ENCODE measurements at places on chromosomes 5 and 9.

DNA sequence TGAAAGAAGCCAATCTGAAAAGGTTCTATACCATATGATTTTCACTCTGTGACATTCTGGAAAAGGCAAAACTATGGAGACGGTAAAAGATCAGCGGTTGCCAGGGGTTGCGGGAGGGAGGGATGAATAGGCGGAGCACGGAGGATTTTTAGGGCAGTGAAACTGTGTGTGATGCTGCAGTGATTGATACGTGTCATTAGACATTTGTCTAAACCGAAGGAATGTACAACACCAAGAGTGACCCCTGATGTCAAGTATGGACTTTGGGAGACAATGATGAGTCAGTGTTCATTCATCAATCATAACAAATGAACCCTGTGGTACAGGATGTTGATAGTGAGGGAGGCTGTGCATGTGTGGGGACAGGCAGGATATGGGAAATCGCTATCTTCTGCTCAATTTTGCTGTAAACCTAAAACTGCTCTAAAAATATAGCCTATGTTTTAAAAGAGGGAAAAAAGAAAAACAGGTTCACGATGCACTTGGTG lies 34.4 kb downstream of the ERGIC1 start:
- no peak for DNase-seq

DNA sequence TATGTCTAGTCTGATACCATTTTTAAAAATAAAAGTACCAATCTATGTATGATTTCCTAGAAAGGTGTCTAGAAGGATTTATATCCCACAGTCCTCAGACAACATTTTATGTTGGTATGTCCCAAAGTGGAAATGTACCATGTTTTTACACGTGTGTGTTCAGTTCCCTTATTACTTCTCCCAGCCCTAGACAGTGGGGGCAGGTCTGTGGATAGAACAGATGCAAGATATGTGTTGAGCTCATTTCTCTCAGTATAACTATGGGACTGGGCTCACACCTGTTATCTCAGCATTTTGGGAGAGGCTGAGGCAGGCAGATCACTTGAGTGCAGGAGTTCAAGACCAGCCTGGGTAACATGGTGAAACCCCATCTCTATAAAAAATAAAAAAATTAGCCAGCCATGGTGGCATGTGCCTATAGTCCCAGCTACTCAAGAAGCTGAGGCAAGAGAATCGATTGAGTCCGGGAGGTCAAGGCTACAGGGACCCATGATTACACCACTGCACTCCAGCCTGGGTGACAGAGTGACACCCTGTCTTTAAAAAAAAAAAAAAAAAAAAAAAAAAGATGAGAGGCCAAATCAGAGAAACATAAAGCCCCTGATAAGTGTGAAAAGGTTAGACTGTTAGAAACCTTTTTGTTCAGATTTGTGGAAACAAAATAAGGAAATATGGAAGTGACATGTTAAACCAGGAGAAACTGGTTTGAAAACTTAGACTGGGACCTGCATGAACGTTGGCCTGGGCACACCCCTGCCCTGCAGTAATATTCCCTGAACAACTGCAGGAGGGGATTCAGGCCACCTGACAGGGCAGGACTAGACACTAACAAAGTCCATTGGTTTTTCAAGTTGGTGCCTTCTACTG lies 7.4 kb upstream of the SLC2A8 start:
- DNase-seq: no peak

- no peak for DNase-seq
Measured at GRCh38 chr5:93246090-93246855, 334.7 kb downstream of the NR2F1-AS1 start.

DNA sequence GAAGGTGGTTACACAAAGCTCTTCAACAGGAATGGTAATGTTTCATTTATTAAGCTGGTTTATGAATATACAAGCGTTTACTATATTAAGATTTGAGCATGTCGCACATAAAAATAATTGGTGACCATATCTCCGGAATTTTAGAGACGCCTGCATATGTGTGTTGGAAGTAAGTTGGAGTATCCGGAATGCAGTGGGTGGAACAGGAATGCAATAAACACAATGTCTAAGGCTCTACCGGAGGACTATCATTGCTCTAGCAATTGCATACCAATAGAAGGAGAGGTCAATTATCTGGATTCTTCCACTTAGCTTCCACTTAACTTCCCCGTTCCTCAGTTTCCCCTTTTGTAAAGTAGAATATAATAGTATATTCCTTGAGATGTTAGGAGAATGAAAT lies 1.1 kb upstream of the CEP78 start:
- DNase-seq: no peak

- no peak for DNase-seq
Measured at GRCh38 chr9:96321515-96321914, 19.5 kb upstream of the HSD17B3 start.

GRCh38 chr9:126791406-126792230 lies 13.2 kb upstream of the ZBTB43 start:
- no peak for DNase-seq

Measured in CD8-positive, alpha-beta T cell (primary cell).